ENCODE measurements at places on chromosomes 12 and 14.

- no peak for DNase-seq
Observed at GRCh38 chr14:98270201-98270600, 1001.8 kb downstream of the BCL11B start.

- no peak for DNase-seq
Observed at GRCh38 chr12:56716458-56716857, 8.6 kb downstream of the NACA start.

DNA sequence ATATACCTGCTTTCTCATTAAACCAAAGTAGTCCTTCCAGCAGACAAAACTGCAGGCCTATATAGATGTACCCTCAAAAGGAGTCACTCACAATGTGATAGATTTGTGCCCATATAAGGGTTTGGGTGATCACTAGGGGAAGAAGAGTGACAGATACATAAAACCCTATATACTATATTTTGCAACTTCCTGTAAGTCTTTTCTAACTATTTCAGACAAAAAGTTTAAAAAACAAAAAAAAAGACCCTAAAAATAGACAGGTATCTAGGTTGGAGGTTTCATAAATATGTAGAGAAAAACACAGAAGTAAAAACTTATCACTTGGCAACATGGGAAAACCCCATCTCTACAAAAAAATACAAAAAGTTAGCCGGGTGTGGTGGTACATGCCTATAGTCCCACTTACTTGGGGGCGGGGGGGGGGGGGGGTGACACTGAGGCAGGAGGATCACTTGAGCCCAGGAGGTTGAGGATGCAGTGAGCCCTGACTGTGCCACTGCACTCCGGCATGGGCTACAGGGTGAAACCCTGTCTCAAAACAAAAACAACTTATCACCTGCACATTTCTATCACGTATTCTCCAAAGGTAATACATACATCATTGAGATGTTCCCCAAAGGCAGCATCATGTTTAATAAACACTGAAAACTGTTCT, 2.9 kb downstream of the VCPKMT start:
- DNase-seq: no peak

- DNase-seq: no peak
Observed at GRCh38 chr14:69573205-69573830, 1.4 kb downstream of the CCDC177 start.

DNA sequence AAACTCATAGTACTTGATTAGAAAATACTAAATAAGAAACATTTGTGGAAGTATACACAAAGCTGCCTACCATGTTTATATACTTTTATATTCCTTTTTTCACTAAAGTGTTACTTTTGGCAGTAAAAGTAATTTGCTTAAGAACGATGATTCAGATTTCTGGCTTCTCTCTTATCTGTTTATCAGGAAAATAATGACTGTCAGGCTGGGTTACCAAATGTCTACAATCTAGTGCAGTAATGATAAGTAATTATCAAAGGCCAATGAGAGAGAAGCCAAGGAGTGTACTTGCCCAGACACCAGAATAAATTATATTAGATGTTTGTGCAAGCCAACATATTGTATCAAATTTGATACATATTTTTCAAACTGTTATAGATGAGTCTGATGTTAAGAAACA, 113.4 kb downstream of the RALGAPA1 start:
- no peak for DNase-seq

GRCh38 chr12:59115995-59116394, 195.7 kb upstream of the LRIG3 start:
- DNase-seq: no peak

DNA sequence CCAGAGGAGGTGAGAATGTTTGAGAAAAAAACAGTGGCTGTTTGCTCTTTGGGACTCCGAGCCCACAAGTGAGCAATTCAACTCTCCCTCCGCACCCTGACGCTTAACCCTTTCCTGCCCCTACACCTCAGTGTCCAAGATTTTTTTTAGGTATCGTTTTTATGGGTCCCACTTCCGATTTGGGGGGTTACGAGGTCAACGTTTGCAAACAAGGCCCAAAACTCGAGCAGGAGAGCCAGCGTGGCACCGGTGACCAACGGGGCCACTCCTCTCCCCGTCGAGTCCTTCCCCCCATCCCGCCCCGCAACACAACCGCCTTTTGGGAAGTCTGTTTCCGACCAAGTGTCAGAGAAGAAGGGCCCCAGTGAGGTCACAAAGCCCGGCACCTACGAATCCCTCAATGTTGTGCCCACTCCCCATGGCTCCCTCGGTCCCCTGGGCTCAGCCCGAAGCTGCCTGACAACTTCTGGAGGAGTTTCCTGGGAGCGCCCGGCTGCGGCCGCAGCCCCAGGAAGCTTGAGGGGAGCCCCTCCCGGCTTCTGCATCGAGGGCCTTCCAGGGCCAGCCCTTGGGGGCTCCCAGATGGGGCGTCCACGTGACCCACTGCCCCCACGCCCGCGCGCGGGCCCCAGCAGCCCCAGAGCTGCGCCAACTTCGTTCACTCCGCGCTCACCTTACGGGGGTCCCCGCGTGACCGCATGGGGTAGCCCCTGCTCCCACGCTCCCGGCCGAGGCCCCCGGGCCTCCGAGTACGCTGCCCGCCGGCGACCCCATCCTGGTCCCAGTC, 1.2 kb downstream of the CDK2AP1 start:
- no peak for DNase-seq

DNA sequence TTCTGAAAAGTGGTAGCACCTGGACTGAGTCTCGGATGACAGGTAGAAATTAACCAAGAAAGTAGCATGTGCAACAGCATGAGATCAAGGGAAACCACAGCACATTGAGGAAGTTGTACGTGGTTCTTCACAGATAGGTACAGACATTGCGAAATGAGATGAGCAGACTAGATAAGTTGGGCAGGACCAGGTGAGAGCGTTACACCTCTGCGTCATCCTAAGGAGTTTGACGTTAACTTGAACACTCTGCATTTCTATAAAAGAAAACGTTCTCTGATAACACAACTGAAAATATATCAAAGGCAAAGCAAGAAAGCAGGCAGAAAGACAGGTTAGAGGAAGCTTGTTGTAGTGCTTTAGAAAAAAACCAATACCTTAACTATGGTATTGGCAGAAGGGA, 98.5 kb upstream of the RASSF8 start:
- DNase-seq: no peak

DNA sequence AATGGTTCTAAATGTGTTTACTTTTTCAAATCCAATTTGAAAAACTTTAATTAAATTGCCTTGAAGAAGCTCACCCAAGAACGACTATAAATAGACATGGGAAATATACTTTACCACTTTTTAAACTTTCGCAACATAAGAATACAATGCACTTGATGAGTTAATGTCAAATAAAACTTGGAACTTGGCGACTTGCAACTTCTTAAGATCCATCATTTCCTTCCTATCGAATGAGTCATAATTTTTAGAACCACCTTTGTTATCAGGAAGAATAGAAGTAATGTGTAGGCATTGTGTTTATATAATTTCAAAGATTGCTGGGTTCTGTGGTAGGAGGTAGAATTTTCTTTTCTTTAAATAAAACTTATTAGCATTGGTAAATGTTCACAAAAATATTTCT, 1417.4 kb upstream of the FLRT2 start:
- no peak for DNase-seq

GRCh38 chr12:84689638-84690037, 223.0 kb downstream of the SLC6A15 start:
- no peak for DNase-seq

DNA sequence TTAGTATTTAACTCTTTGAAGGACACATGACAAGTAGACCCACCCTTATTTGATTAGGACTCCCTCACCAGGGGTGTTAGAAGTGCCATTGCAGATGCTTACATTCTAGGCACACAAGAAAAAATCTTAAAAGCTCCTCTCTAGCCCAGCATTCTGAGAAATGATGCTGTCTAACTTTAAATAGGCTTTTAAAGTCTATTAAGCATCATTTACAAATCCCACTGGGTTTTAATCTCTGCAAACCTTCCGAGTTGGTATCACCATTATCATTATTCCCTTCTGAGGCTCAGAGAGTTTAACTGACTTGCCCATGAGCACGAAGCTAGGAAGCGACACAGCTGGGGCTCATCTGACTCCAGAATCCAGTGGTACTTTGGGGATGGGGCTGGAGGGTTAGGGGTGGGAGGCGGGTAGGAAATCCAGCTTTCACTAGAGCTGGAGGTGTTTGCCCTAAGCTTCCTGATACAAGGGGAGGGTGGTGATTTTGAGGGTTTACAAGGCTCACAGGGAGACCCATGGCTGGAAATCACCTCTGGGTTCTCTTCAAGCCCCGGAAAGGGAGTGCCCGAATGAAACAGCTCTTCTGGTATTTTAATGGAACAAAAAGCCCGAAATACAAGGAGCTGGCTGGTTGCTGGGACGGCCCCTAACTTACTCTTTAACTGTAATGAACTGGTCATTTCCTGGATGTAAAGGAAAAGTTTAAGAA, 109.2 kb upstream of the FUT8 start:
- no peak for DNase-seq

- DNase-seq: no peak
Observed at GRCh38 chr12:39205969-39206368, 237.0 kb downstream of the KIF21A start.

GRCh38 chr12:49647827-49648711, 24.7 kb downstream of the PRPF40B start:
- no peak for DNase-seq

DNA sequence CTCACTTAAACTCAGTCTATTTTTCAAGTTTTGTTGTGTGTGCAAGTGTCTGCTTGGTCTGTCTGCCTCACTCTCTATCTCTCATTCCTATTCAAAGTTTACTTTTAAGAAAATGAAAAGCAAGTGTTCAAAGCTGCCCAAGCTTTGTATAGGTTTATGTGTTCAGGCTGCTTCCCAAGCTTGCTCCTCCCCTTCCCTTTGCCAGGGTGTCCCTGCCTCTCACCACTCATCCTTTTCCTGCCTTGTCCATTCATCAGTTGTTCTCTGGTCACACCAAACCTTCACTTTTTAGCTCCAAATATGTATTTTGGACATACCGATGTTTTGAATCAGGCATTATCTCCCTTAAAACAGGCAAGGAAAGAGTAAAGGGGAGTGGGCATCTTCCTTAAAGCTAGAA, 41.3 kb downstream of the STK38L start:
- no peak for DNase-seq

DNA sequence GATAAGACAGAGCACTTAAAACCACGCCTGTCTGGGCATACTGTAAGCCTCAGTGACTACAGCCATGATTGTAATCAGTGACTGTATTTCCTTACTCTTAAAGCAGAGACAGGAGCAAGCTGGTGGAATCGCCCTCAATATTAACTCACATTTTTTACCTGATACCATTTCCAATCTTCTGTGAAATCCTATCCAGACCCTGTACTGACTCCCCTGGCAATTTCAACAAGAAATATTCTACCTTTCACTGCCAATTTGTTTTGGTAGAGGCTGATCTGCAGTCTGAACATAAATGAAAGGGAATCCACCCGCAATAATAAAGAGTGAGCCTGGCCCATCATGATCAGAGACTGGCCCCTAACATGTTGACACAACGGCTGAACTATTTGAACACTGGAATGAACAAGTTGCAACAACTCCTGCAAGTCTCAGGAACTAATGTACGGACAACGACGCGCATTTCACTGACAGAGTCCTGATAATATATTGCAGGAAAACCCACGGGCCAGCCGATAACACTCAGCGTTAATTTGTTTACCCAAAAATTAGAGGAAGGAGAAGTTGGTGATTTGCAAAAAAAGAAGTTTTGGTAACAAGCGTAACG, 195.5 kb upstream of the BTG1 start:
- DNase-seq: no peak

DNA sequence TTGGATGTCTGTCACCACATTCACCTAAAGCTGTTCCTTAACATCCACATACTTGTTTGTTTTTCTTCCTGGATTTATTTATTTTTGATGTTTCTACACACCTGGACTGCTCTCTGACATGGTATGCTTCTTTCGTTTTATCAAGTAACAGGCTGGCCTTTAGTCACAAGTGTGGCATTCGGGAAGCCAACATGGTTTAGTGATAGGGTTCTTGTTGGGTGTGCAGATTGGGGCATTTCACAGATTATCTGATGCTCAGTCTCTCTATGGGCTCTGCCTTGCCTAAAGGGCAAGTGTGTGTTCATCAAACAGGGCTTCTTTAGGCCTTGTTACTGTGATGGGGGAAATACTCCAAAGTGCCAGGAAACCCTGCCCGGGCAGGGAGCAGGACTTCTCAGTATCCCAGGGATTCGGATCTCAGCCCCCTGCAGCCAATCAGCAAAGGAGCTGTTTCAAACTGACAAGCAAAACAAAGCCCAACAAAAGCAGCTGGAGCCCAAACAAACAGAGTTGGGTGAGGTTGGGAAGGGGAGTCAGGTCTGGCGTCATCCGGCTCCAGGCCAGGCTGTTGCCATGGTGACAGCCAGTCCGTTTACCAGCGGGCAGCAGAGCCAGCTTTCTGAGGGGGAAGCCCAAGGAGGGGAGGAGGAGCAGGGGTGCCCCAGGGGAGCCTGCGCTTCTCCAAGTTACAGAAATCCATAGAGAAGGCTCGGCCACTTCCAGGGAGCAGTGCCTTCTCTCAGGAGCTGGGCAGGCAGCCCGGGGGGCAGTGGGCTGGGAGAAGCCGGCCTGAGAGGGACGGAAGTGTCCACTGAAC, 31.9 kb downstream of the FOS start:
- peak; percentile 89 for DNase-seq

- no peak for DNase-seq
Observed at GRCh38 chr12:88691811-88692210, 111.5 kb upstream of the KITLG start.

DNA sequence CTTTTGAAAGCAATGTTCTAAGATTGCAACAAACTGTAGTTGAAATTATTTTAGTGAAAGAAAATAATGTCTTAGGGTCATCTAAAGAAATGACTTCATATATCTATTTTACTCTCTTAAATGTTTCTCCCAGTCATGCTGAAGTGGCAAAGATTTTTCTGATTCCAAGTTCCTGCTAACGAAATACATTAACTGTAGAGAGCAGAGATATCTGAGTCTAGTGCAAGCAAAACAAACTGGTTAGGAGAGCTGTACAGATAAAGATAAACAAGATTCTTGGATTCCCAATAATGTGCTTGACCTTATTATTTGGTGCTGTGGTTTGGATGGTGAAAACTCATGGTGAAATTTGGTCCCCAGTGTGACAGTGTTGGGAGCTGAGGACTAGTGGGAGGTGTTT, 199.9 kb upstream of the PWP1 start:
- DNase-seq: no peak

GRCh38 chr12:77946541-77947061, 115.9 kb downstream of the NAV3 start:
- no peak for DNase-seq

Measured in muscle of back (tissue), 13 donors.